KBM-7 (cell line): ENCODE measurements at places on chromosomes 3 and 15.

DNA sequence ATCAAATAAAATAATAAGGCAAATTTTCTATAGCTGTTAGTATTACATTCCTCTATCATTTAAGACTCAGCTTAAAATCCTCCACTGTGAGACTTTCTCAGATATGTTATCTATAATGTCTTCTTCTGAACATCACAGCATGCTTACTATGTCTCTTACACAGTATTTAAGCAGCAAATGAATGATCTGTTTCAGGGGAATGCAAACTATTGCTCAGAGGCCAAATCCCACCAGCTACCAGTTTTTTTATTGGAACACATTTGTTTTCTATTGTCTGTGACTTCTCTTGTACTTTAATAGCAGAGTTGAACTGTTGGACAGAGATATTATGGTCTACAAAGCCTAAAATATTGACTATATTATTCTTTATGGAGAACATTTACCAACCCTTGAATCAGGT lies 59.6 kb downstream of the C3orf38 start:
- no peak for DNase-seq

DNA sequence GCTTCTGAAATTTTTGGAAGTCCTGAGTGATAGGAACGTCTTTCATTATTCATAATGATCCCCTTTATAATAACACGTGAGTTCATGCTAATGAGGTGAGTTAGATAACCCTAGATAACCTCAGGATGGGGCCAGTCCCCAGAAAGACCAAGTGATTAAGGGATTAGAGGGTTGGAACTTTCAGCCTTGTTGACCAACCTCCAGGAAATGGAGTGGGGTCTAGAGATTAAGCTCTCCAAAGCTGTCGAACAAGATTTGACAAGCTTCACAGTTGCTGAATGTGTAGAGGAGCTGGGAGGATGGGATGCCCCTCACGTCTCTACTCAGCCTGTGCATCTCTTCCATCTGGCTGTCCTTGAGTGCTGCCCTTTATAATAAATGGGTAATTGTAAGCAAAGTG lies 107.1 kb downstream of the ZMAT3 start:
- DNase-seq: no peak

DNA sequence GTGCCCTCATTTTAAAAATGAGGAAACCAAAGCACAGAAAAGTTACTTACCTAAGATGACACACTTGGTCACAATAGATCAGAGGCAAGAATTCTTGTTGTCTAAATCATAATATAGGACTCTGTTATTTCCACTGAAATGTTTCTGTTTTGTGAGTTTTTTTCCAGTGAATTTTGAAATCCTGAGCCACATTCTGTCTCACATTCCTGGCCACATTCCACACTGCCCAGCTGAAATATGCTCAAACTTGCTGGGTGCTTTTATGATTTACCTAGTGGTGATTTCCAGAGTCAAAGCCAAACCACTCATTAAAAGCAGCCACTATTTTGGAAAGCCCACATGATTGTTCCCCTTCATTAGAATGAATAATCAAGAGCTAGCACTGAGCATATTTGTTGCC lies 82.3 kb upstream of the NPHP3 start:
- no peak for DNase-seq

GRCh38 chr15:64697911-64698369 lies 77.4 kb downstream of the RBPMS2 start:
- no peak for DNase-seq

DNA sequence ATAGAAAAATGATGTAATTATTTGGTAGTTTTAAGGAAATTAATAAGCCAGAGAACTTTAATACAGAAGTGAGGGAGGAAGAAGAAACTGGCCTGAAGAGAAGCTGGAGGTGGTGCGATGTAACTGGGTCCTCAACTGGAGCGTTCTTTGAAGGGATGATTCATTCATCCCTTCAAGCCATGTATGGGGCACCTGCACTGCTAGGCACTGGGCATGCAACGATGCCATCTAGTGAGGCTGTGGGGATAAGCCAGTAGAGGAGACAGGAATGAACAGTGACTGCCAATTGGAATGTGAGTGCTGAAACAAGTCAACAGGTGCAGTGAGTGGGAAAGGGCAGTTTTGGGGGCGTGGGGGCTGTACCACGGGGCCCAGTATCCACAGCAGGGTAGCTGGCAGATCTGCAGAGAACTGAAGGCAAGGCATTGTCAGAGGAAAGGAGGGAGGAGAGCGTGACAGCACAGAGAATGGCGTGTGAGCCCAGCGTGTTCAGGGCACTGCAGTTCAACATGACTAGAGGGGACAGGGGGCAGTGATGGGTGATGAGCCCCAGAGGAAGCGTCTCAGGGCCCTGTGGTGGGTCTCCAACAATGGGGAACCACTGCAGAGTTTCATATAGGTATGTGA lies 3.8 kb upstream of the KIF23 start:
- DNase-seq: peak; percentile 34

DNA sequence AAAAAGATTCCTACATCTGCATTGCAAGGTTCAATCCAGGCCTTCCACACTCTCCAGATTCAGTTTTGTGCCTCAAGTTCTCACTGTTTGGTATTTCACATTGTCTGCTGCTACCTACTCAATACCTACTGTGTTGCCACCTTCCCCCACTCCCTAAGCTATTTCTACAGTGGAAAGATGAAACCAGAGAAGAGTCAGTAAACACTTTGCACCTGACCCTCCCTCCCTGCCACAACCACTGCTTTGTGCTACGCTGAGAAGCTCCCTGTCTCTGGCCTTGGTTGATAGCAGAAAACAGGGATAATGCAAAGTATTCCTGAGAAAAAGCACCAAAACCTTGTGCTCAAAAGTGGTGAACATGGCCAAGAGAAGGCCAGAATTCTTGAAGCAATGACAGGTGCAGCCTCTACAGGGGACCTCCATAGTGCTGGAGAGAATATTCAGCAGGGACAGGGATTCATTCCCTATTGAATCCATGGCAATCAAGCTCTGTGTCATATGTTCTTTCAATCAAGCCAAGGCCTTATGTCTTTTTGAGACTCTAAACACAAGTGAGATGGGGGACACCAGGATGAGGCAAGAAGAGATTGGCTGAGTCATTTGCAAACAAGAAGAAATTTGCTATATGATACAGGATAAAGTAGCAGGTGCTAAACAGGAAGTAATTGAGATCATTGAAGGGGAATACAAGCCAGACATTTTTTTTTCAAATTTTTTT lies 83.5 kb upstream of the LIPC start:
- no peak for DNase-seq

DNA sequence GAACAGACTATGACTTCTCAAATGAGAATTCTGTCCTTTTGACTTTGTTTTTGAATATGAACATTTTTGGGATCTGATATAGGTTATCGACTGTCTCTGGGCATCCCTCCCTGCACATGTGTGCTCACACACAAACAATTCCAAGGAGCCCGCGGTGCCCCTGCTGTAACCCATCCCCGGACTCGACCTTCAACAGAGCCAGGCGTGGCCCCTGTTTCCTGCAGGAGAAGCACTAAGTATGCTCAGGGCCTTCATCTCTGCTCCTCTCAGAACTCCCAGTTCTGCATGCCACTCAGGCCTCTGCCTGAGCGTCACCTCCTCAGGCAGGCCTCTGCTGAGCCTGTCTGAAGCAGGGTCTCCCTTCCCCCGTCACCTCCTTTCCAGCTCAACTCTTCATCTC lies 57.6 kb downstream of the NUP210 start:
- no peak for DNase-seq

DNA sequence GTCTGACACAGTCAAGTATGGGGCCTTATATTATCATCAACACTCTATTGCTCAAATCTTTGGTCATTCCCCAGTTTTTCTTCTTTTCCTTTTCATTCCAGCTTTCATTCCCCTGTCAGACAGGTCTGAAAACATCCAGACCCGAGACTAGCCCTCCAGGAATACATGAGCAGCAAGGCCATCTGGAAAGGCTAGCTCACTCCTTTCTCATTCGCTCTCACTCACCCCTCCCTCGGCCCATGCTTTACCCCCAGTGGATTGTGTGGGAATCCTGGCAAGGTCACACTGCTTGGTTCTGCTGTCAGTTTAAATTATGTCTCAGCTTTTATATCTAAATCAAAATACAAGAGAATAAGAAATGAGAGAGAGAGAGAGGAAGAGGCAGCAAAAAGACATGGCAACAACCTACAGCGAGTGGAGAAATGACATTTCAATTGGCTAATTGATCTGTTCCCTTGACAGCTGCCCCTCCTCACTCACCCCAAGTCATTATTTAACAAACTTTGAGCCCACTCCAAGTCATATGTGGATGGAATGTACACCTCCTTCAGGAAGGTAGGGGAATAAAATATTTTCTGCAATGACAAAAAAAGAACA lies 962.2 kb downstream of the TUSC7 start:
- no peak for DNase-seq

DNA sequence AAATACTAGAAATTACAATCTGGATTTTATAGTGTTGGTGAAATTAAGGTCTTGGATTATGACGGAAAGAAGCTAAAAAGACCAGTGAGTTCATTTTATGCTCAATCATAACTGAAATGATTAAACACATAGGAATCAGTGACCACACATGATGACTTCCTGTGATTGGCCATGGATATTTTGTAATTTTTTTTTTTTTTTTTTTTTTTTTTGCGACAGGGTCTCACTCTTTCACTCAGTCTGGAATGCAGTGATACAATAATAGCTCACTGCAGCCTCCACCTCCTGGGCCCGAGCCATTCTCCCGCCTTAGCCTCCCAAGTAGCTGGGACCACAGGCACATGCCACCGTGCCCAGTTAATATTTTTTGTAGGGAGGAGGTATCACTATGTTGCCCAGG lies 47.4 kb downstream of the PAQR5 start:
- no peak for DNase-seq

DNA sequence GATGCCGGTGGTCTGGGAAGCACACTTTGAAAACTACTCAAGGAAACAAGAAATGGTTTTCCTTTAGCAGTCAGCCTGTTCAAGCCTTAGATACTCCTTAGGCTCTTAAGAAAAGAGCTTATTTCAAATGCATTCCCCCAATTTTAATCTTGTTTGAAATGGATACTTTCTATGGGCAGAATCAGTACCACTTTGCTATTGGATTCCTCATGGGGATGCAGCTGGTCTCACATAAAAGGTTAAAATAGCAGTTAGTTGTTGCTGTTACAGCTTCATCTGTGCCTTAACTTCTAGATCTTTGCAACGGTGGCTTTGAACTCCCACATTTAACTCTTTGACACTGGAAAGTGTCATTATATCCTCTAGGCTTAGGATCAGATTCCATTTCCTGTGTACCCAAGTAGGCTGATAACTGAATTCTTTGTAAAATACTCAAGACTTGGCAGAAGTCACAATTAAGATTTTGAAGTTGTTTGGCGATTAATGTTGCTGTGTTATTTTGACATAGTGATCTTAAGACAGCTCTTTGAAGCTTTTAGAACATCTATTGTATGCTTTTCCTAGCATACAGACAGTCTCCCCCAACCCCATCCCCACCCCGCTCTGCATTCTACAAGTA lies 2.2 kb downstream of the THBS1 start:
- DNase-seq: no peak

GRCh38 chr3:11238880-11239279 lies 33.3 kb upstream of the ATG7 start:
- no peak for DNase-seq

GRCh38 chr3:191143224-191143623 lies 55.8 kb upstream of the OSTN start:
- no peak for DNase-seq

GRCh38 chr3:175077216-175077615 lies 218.1 kb downstream of the NAALADL2 start:
- no peak for DNase-seq

GRCh38 chr3:152497457-152497856 lies 228.7 kb downstream of the MBNL1 start:
- DNase-seq: no peak

DNA sequence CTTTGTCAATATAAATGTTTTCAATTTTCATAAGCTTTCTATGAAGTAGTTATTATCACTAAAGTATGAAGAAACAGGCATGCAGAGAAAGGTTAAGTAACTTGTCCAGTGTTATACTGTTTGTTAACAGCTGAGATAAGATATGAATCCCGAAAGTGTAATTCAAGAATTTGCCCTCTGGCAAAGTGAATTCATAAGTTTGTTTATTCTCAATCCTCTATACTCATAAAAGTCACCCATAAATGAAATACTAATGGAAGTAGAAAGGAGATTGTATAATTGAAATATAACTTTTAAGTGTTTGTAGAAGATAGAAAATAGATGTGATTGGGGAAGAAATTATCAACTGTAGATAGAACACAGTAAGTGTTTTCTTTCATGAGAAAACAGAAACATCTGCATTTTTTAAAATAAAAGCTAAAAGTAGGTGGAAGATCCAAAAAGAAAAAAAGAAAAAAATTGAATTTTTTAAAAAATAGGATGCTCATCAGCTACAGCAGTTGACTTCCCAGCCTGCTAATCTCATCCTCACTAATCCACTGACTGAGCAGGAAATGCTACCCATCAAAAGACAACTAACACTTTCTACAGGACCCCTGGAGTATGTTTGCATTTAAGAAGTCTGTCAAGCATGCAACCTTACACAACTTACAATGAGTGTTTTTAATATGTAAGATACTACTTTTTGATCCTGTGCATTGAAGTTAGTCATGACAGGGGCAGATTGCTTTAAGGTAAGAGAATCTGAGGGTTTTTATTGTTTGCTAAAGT lies 878.1 kb downstream of the SI start:
- DNase-seq: no peak

- DNase-seq: no peak
These were observed 35.4 kb downstream of the GOLIM4 start for GRCh38 chr3:168060317-168060716.

GRCh38 chr3:46948830-46949671 lies 27.5 kb downstream of the CCDC12 start:
- no peak for DNase-seq

- DNase-seq: peak; percentile 69
These were observed 15.4 kb downstream of the IDH2 start for GRCh38 chr15:90086868-90087268.

DNA sequence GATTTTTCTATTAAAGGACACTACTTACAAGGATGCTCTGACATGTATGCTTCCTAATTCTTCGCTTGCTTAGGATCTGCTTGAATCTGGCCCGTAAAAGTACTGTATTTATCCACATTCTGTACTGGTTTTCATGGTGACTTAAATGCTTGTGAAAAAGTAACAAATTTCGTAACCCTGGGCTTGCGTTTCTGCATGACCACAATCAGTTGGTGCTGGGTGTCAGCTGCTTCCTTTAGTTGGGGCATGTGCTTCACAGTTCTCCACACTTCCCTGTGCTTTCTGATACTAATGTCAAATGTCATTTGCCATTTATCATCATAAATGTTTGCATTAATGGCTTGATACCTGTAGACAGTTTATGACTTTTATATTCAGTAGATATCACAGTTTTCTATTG lies 218.4 kb upstream of the MLF1 start:
- peak; percentile 73 for DNase-seq

DNA sequence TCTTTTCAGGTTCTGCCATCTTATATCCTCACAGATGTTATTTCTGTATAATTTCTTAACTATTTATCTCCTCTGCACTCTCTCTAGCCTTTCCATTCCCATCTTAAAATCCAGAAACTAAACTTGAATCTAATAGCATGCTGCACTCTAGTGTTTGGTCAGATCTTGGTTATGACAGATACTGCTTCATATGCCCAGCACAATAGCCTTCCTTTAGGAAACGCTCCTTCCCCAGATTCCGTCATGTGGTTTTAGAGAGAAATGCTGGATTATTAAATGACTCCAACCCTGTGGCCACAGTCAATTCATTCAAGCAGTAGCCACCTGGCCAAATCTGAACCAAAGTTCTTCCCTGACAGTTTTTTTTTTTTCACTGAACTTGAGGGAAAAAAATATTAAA lies 19.4 kb downstream of the RASGRP1 start:
- DNase-seq: no peak

GRCh38 chr3:54988838-54989630 lies 61.2 kb upstream of the LRTM1 start:
- DNase-seq: no peak

GRCh38 chr15:64464276-64465005 lies 4.1 kb downstream of the ZNF609 start:
- no peak for DNase-seq
